ENCODE measurements at places on chromosomes 16 and 17. TPM values are rescaled to one million over a fixed set of nuclear protein-coding genes. Genes with fewer than 3 reads are reported as not detected.

TEKT3 gene
- total RNA-seq = 0.59 TPM

RHBDL1 gene
- total RNA-seq = 6.6 TPM

NACA2 gene
- not detected for total RNA-seq

AFMID gene
- 27.7 TPM for total RNA-seq

OSGIN1 gene
- total RNA-seq = 1.6 TPM

IKZF3 gene
- total RNA-seq = not detected

KRTAP4-9 gene
- not detected for total RNA-seq

AOC3 gene
- 0.23 TPM for total RNA-seq

COX10 gene
- 3.0 TPM for total RNA-seq

ENPP7 gene
- total RNA-seq = not detected

FOXO3B gene
- total RNA-seq = 3.8 TPM

ITGB4 gene
- total RNA-seq = 0.23 TPM

NPTX1 gene
- total RNA-seq = 10.1 TPM

ACAP1 gene
- total RNA-seq = 1.3 TPM

SLC46A1 gene
- 4.3 TPM for total RNA-seq

LITAFD gene
- total RNA-seq = not detected

TEX14 gene
- total RNA-seq = not detected

TLCD2 gene
- total RNA-seq = 4.3 TPM

PLEKHM1 gene
- 41.9 TPM for total RNA-seq

CCL3 gene
- total RNA-seq = not detected

CCDC200 gene
- total RNA-seq = not detected

PRR35 gene
- under 0.01 TPM for total RNA-seq

ANKS3 gene
- 27.2 TPM for total RNA-seq

KRTAP4-1 gene
- not detected for total RNA-seq

MILR1 gene
- total RNA-seq = 6.2 TPM

All from smooth muscle cell of the coronary artery (primary cell).